ENCODE measurements at places on chromosomes 2 and 18. TPM values are rescaled to one million over a fixed set of nuclear protein-coding genes. Genes with fewer than 3 reads are reported as not detected.

GRCh38 chr18:56316727-56317126 lies 321.7 kb downstream of the TXNL1 start:
- H3K27me3 ChIP-seq, result no peaks in the 10 kb centered on the region
- no peaks in the 10 kb centered on the region for H3K4me1 ChIP-seq
- DNase-seq, result no peak
- H3K36me3 ChIP-seq, result no peaks in the 10 kb centered on the region
- H3K4me3 ChIP-seq, result no peak overlapping the region

DNA sequence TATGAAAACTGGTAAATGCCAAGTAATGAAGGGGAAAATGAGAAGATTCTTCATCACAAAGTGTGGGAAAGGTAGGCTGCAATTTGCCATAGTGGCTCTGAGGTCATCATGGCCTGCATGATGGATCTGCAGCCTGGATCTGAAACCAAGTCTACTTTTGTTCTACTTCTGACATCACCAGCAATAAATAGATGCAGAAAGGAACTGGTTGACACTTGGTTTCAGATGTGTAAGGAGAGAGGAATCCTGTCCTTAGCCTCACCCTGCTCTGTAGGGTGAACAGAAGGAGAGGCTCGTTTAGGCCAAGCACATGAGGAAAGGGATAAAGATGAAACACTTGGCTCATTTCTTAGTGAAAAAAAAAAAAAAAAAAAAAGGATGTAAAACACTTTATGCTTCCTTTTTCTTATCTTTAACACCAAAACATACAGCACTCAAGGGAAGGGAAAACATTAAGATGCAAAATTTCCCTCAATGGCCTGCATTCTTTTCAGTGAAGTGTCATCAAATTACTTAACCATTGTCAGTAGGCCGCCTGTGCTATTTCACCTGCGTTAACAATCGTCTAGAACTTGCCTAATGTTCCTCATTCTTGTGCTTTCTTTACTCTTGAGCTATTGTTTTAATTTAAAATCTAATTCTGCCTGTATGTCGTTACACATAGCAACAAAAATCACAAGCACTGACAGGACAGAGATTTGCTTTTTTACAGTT lies 3.9 kb downstream of the NEB start:
- no peaks in the 10 kb centered on the region for H3K36me3 ChIP-seq
- H3K4me1 ChIP-seq, result no peaks in the 10 kb centered on the region
- no peak overlapping the region for H3K27ac ChIP-seq
- no peak for DNase-seq
- H3K4me3 ChIP-seq, result no peak overlapping the region

DNA sequence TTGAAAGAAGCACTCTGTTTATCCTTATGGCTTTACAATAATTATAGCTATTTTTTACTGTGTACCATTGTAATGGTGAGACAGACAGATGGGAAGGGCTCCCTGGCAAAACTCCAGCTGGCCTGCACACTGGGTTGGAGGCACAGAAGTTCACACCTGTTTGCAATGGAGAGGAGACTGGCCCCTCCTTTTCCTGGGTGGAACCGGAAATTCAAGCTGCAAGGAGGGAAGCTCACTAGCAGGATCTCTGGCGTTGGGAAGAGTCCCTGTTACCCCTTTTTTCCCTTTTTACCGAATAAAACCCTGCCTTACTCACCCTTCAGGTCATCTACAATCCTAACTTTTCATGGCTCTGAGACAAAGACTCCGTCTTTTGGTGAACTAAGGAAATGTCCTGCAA lies 100.3 kb upstream of the TFPI start:
- H3K36me3 ChIP-seq, result no peaks in the 10 kb centered on the region
- no peaks in the 10 kb centered on the region for H3K4me1 ChIP-seq

Gene IL36G
- not detected for total RNA-seq

DNA sequence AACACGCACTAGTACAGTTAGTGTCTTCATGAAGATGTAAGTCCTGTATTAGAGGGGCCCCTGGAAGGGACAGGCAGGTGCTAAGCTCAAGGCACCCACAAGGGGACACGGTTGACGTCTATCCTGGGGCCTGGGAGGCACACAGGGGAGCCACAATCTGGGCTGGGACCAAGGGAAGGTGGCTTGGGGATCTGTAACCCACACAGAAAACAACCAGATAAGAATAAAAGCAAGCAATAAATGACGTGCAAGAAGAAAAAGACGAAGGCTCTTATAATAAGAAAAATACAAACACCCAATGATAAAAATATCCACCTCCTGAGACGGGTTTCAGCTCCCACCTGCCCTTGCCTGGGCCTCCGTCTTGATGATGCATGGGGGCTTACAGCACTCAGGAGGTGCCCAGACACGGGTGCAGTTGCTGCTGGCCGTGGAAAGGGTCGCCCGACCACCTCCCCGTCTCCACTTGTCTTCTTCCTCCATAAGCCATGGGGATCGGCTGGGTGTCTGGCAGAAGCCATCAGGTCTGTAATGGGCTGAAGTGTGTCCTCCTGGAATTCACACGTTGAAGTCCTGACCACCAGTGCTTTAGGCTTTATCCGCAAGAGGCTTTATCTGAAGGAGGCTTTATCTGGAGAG lies 73.9 kb downstream of the TWIST2 start:
- DNase-seq, result no peak
- H3K27me3 ChIP-seq, result peaks cover 5% of the 10 kb centered on the region
- H3K4me1 ChIP-seq, result no peaks in the 10 kb centered on the region
- no peak overlapping the region for H3K4me3 ChIP-seq
- H3K27ac ChIP-seq, result no peak overlapping the region
